ENCODE measurements at places on chromosomes 5 and 9. TPM values are rescaled to one million over a fixed set of nuclear protein-coding genes. Genes with fewer than 3 reads are reported as not detected.

The IFNB1 gene
- not detected for total RNA-seq

The ZNF658 gene
- total RNA-seq = 6.3 TPM

The SPINK13 gene
- not detected for total RNA-seq

The PAM gene
- 115 TPM for total RNA-seq

The SLCO6A1 gene
- total RNA-seq = not detected

The EDIL3 gene
- total RNA-seq = 101 TPM

The PCDHGB7 gene
- total RNA-seq = 5.8 TPM

The RNF20 gene
- total RNA-seq = 30.8 TPM

The AQP7 gene
- 0.28 TPM for total RNA-seq

The ZBED3 gene
- total RNA-seq = 0.28 TPM

The RFX3 gene
- total RNA-seq = 2.5 TPM

The PLAC8L1 gene
- not detected for total RNA-seq

The SPATA31A3 gene
- not detected for total RNA-seq

The ZNF879 gene
- total RNA-seq = 3.4 TPM

The GPR151 gene
- not detected for total RNA-seq

The C8G gene
- total RNA-seq = not detected

The PRUNE2 gene
- 1.4 TPM for total RNA-seq

The IFNA21 gene
- total RNA-seq = not detected

The ANKRD33B gene
- 2.5 TPM for total RNA-seq

The S1PR3 gene
- total RNA-seq = 31.1 TPM

The IFNA13 gene
- total RNA-seq = not detected

The PRLR gene
- total RNA-seq = 0.54 TPM

The TAF11L12 gene
- not detected for total RNA-seq

The C1QTNF3 gene
- total RNA-seq = 0.28 TPM

The C6 gene
- under 0.01 TPM for total RNA-seq

The TAF9 gene
- total RNA-seq = 127 TPM

The C5 gene
- total RNA-seq = 2.8 TPM

The STOML2 gene
- 250 TPM for total RNA-seq

The CER1 gene
- not detected for total RNA-seq

The CAVIN4 gene
- total RNA-seq = 4.2 TPM

The CARTPT gene
- not detected for total RNA-seq

The PCDHB14 gene
- total RNA-seq = 0.28 TPM

The NOL6 gene
- 42.8 TPM for total RNA-seq

The OR1J2 gene
- not detected for total RNA-seq

The TESK1 gene
- 3.1 TPM for total RNA-seq

The PDZD2 gene
- not detected for total RNA-seq

The FGF10 gene
- total RNA-seq = not detected

The PCDHGA6 gene
- total RNA-seq = 4.2 TPM

The FOXD4 gene
- not detected for total RNA-seq

All from IMR-90 (cell line).